Fibroblast of skin of back (primary cell): ENCODE measurements at places on chromosomes 4 and X.

DNA sequence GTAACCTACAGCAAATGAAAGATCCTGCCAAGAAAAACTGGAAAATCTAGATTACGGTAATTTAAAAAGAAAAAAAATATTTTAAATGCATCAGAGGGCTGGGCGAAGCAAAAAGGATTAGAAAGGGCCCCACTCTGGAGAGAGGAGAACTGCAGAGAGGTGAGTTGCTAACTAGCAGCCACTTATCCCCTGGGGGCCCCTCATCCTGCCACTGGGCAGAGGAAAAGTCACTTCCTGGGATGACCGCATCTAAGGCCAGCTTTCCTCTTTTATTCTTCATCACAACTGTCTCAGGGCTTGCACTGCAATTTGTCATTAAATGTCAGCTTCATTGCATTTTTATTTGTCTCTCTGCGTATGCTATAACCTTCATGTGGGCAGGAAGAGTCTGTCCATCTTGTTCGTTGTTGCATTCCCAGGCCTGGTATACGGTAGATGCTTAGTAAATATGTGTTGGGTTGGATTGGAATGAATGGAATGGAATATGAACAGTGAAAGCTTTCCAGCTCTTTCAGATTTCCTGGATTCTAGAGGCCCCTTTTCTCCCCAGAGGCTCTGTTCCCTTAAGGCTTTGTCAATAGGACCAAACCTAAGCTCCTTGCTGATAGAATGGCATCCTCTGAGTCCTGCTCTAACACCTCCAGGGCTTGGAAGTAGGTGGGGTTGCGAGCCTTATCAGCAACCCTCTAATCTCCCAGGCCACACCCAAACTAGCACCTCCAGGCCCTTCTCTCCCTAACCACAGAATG lies 58.9 kb downstream of the TLR10 start:
- peak; percentile 65 for DNase-seq

DNA sequence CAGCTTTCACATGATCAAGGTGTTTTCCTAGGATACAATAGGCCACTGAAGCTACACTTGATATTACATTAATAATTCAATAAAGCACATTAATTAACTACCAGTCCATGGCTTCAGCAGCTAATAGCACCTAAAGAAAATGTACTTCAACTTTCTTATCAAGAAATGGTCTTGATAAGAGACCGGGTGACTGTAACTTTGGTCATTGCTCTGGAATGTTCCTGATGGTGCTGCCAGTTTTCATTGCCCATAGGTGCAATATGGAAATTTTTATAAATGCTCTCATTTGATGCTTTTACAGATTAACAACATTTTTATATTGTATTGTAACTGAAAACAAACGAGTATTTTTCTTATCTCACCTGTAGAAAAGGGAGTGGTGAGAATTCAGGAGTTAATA lies 165.4 kb downstream of the SHROOM3 start:
- DNase-seq: no peak

- DNase-seq: peak; percentile 91
Observed at GRCh38 chr4:76782837-76783236, 115.1 kb downstream of the SOWAHB start.

- no peak for DNase-seq
Observed at GRCh38 chrX:123153846-123154335, 30.2 kb upstream of the GRIA3 start.

GRCh38 chr4:108930186-108930585 lies 167.3 kb upstream of the ETNPPL start:
- no peak for DNase-seq

GRCh38 chrX:130343411-130343810 lies 3.7 kb downstream of the SLC25A14 start:
- peak; percentile 30 for DNase-seq

- DNase-seq: no peak
Observed at GRCh38 chrX:106912864-106913263, 7.3 kb upstream of the CLDN2 start.

GRCh38 chr4:5277079-5277478 lies 225.8 kb downstream of the STK32B start:
- DNase-seq: no peak

- DNase-seq: no peak
Observed at GRCh38 chr4:41696763-41697162, 51.8 kb downstream of the PHOX2B start.

GRCh38 chr4:111736516-111736915 lies 408.7 kb upstream of the FAM241A start:
- DNase-seq: no peak

DNA sequence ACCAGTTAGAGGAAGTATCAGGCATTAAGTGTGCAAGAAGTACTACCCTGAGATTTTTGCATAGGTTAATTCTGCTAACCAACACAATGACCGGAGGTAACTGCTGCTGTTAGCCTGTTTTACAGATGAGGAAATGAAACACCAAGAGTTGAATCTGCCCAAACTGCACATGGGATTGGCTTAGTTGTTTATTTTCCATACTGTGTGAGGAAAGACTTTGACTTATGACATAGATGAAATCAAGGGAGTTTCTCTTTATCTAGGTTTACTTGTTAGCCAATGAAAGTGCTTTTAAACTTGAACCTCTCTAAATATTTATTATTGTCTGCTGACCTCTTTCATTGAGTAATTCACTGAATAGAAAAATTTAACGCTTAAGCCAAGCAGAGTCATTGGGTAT lies 10.3 kb downstream of the GUCY1B1 start:
- DNase-seq: no peak

GRCh38 chrX:67723580-67724351 lies 179.9 kb downstream of the AR start:
- no peak for DNase-seq
